ENCODE measurements at places on chromosomes 13 and 19.

DNA sequence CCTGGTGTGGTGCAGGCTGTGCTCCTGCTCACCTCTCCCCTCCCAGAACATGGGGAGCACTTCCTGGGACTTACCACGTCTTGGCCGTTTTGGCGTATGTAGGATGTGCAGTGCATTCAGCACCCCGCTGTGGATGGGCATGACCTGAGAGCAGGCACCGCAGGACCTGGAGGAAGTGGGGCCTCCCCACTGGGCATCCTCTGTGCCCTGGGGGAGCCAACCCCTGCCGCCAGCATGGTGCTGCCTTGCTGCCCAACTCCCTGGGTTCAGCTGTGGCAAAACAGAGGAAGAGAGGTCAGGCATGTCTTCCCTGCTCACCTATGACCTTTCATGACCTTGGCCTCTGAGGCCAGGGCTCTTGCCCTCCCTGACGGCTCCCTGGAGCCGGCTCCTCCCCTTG, 103.5 kb downstream of the RAB20 start:
- DNase-seq, result no peak

DNA sequence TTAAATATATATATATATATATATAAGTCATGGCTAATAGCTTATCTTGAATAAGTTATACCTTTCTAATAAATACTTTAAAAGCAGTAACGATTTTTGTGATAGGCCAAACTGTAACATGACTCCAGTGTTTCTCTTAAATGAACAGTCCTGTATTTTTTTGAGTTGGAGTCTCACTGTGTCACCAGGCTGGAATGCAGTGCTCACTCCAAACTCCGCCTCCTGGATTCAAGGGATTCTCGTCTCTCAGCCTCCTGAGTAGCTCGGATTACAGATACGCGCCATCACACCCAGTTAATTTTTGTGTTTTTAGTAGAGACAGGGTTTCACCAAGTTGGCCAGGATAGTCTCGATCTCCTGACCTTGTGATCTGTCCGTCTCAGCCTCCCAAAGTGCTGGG, 814.2 kb upstream of the SLITRK5 start:
- no peak for DNase-seq

DNA sequence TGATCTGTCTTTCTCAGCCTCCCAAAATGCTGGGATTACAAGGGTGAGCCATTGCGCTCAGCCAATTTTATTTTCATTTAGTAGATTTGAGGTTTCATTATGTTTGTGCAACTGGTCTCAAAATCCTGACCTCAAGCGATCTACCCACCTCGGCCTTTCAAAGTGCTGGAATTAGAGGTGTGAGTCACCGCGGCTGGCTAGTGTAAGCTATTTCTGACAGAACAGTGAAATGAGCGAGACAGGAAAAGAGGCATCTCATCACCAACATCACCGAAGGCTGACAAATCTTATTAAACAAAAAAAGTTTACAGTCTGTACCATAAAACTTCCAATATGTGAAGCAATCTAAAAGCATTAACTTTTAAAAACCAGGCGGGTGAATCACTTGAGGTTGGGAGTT, 12.2 kb upstream of the ZNF888 start:
- DNase-seq, result no peak

DNA sequence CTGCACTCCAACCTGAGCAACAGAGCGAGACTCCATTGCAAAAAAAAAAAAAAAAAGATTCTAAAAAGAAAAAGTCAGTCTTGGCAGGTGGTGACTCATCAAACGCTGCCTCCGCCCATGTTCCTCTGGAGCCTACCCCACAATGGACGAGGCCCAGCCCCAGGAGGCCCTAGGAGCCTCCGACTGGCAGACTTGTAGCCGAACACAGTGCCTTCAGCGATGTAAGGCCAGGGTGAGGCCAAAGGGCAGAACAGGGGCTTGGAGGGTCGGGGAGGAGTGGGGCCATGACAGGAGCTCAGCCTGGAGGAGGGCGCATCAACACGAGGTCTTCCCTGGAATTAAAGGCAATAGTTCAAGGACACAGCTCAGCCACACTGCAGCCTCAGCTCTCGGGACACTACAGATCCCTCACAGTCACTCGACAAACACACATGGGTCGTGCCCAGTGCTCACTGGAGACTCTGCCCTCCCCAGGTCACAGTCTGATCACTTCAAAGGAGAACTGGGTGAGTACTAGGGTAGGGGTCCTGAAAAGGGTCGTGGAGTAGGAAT, 5.1 kb downstream of the USE1 start:
- no peak for DNase-seq

DNA sequence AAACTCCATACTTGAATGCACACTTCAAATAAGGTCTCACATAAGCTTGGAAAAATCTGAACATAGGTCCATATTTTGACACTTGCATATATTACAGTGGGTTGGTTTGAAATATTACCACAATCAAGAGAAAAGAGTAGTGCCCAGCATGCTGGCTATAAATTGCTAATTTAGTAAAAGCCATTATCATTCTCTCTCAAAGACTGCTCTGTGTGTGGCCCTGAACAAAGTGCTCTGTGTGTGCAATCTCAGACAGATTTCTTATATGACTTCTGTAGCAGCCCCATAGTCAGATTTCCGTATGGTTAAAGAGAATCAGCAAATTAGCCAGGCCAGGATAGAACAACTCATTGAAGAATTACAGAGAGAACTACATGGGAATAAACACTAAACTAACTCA, 78.2 kb downstream of the LIG4 start:
- DNase-seq, result no peak

GRCh38 chr19:632579-633067, 714 bp downstream of the POLRMT start:
- DNase-seq, result no peak

DNA sequence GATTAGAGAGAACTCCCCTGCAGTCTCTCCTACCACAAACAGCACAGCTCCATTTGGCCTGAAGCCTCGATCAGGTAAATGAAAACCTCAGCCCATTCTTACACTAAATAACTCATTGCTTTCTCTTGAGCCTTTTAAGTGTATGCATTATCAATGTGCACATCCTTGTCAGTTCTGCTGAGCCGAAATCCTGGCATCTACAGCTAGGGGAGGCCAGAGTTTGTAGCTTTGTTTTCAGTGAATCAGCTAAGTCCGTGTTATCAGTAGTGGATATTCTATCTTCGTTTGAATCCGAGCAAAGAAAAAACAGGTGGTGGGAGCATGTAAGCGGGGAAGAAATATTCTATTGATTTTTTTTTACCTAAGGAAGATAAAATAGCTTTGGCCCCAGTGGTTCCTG, 84.4 kb downstream of the ESD start:
- DNase-seq, result no peak

GRCh38 chr13:60134376-60134775, 29.4 kb downstream of the DIAPH3 start:
- DNase-seq, result no peak

DNA sequence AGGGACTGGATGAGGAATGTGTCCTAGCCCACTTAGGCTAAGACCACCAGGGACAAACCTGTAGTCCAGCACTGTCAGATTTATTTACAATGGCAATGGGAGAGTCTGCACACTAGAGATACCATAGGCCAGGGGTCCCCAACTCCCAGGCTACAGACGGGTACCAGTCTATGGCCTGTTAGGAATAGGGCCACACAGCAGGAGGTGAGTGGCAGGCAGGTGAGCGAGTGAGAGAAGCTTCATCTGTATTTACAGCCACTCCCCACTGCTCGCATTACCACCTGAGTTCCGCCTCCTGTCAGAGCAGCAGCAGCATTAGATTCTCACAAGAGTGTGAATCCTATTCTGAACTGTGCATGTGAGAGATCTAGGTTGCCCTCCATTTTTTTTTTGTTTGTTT, 2.4 kb downstream of the THAP8 start:
- no peak for DNase-seq

- no peak for DNase-seq
These were observed 459.3 kb upstream of the SLC10A2 start for GRCh38 chr13:103525530-103525929.

DNA sequence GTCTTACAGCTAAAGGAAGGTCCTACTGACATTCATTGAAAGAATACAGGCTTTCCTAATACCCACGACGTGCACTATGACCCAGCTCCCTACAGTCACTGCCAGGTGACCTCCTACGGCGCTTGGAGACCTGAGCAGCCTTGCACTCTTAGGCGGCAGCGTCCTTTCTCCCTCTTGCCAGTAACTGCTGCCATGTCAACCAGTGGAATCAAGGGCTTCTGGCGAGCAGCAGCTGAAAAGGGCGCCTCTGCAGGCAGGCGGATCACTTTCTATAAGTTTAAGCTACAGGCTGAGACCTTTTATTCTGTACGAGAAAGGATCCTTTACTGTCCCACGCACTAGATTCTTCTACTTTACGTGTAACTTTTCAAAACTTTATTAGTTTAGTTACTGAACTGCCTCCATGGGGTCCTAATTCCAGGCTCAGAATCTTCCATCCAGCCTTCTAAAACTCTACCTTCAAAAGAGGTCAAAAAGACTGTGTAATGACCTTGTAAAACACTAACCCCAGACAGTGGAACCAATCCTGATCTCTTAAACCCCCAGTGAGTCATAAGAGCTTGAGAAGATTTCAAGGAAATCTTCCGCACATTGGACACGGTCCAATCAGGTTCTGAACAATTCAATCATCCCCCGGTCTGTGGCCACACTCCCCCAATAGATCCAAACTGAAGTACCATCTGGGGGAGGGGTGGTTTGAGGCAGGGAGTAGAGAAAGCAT, 1.9 kb downstream of the KCTD12 start:
- no peak for DNase-seq

- no peak for DNase-seq
These were observed 5.3 kb upstream of the HSD17B14 start for GRCh38 chr19:48841571-48841970.

DNA sequence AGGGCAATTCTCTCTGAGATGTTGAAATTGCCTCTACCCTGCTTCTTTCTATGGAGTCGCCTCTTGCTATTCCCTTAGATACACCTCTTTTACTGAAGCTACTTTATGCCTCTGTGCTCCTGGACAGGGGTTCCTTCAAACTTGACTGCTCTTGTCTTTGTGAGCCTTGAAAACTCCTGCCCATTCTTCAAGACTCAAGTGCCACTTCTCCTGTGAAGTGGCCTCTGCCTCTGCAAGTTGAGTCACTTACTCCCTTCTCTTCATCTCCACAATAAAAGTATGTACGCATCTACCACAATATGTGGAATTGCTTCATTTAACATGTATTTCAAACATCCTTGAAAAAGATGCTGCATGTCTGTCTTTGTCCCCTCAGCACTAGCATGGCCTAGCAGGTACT, 66.0 kb upstream of the TPP2 start:
- DNase-seq, result no peak

DNA sequence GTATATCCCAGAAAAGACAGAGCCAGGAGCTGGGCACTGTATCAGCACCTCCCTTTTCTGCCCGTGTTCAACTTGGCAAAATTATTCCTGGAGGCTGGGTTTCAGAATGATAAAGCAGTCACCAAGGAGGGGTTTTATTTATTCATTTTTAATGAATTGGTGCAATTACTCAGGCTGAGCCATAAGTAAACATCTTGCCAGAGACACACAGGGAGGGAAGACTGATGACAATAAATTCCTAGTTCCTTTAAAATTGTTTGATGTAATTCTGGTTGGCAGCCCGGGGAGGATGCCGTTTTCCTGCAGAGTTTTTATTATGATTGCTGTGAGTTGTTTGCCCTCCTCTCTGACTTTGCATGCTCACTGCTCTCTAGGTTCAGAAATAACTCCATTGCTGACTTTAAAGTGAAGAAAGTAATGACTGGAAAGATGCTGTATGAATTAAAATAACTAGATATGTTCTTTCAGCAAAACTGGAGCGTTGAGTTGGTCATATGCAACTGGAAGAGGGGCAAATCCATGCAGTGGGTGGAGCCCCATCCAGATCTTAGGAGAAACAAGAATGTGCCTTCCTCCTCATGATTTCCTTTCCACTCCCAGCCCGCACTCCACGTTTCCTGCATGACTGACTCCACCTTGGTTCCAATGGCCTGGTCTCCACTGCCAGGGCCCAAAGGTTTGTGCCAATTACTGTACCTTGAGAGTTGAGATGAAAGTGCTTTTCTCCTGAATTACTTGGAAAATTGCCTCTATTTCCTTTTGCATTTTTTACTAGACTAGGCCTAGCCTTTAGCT, 182.1 kb downstream of the RFC3 start:
- DNase-seq, result no peak

GRCh38 chr13:94968757-94969086, 256.4 kb upstream of the SOX21 start:
- no peak for DNase-seq

- DNase-seq, result no peak
These were observed 11.1 kb downstream of the SAE1 start for GRCh38 chr19:47141695-47142094.

GRCh38 chr13:109387471-109387870, 398.9 kb downstream of the IRS2 start:
- no peak for DNase-seq

DNA sequence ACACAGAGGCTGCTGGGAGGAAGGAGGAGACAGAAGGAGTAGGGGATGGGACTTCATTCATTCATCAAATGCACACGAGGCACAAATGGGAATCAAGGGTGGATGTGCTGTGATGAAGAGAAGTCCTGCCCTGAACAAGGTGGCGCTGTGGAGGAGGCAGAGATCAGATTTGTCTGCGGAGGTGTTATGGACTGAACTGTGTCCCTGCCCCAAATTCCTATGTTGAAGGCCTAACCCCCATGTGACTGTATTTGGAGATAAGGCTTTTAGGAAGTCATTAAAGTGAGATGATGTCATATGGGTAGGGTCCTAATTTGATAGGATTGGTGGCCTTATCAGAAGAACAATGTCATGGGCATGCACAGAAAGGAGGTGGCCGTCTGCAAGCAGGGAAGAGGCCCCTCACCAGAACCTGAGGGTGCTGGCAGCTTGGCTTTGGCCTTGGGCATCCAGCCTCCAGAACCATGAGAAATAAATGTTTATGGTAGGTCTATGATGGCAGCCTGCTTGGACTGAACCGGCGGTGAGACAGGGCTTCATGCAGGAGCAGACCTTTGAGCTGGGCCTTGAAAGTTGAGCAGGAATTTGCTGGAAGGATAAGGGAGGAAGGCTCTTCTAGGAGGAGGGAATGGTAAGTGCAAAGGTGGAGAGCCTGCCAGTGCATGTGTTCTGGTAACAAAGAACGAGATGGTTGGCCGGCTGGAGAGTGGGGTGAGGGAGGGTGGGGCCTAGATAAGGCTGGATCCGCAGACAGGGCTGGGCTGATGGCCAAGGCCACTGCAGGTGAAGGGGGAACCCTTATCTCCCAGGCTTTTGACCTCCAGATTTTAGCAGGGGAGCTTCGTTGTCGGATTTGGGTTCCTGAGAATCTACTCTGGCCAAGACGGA, 2.7 kb upstream of the CEBPA start:
- no peak for DNase-seq

GRCh38 chr13:33817901-33818706, at the start of gene RFC3:
Gene RFC3, plus strand, starts transcription at chr13:33818149. Its CDS starts 30 bp downstream, at chr13:33818179.
- DNase-seq, result peak; percentile 85

DNA sequence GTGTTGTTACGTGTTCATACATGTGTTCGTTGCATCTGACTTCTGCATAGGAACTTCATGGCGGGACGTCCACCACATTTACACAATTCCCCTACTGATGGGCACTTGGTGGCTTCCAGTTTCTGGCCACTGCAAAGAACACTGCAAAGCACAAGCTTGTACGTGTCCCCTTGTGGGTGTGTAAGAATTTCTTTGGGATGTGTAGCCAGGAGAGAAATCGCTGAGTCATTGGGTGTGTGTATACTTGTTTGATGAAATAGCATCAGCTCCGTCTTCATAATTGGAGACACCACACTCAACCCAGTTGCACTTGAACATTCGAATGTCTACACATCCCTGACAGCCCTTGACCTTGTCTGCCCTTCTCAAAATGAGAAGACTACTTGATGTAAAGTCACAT, 19.2 kb downstream of the KLK5 start:
- no peak for DNase-seq

GRCh38 chr19:57031106-57031505, 88.7 kb upstream of the USP29 start:
- no peak for DNase-seq
